Suprapubic skin (tissue), 4 donors: ENCODE measurements at places on chromosomes 6 and 20. TPM values are rescaled to one million over a fixed set of nuclear protein-coding genes. Genes with fewer than 3 reads are reported as not detected.
A peak's percentile ranks its signal among the peaks of the same experiment; 100 is the strongest.

GRCh38 chr6:52995913-52996645, 995 bp upstream of the GSTA4 start:
- peak; percentile 82 for DNase-seq

GRCh38 chr6:35754452-35755277, 17.8 kb downstream of the ARMC12 start:
- DNase-seq, result no peak

GRCh38 chr6:10719296-10719963, 3.4 kb upstream of the TMEM14C start:
- DNase-seq, result no peak

Gene RGS17
- 0.18 TPM for total RNA-seq

Gene PGC
- not detected for total RNA-seq

DNA sequence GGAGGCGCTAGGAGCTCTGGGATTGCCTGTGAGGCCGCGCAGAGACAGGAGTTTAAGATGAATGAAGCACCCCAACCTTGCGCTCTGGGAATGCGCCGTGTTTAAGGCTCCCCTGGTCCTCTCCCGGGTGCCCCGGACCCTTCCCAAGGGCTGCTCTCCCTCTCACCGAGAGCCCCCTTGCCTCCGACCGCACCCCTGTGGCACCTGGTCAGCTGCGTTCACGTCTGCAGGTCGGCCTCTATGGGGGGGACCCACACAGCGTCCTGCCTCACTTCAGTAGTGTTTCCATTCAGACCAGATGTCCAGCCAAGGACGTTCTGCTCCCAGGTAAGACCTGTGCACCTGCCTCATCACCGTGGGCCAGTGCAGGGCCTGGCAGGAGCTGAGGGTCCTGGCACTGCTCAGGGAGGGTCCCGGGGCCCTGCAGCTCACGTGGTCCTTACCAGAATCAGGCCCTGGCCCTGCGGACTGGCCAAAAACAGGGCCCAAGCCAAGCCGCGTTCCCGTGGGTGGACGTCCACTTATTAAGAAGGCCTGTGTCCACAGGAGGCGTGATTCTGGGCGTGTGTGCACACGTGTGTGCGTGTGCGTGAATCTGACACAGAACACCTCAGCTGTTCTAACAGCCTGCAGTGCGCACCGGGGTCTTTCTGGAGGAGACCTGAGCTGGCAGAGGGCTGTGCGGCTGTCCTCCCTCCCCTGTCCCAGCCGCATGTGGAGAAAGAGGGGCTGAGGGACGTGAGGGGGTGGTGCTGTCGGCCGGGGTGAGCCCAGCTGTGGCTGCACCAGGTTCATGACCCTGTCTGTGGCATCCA, 79.9 kb upstream of the BHLHE23 start:
- DNase-seq, result peak; percentile 70

GRCh38 chr6:118789419-118789818, 104.5 kb upstream of the ASF1A start:
- no peak for DNase-seq

Gene TSPO2
- not detected for total RNA-seq

GRCh38 chr20:9323622-9324021, 190.8 kb upstream of the LAMP5 start:
- no peak for DNase-seq

GRCh38 chr6:31689249-31690110, 8.6 kb upstream of the LY6G5C start:
- no peak for DNase-seq

Gene SOBP
- total RNA-seq, result 0.64 TPM

Gene KIF16B
- total RNA-seq, result 23.7 TPM

GRCh38 chr6:105859457-105859856, 226.7 kb upstream of the PRDM1 start:
- no peak for DNase-seq

- no peak for DNase-seq
Observed at GRCh38 chr6:144595266-144595665, 310.1 kb downstream of the UTRN start.

DNA sequence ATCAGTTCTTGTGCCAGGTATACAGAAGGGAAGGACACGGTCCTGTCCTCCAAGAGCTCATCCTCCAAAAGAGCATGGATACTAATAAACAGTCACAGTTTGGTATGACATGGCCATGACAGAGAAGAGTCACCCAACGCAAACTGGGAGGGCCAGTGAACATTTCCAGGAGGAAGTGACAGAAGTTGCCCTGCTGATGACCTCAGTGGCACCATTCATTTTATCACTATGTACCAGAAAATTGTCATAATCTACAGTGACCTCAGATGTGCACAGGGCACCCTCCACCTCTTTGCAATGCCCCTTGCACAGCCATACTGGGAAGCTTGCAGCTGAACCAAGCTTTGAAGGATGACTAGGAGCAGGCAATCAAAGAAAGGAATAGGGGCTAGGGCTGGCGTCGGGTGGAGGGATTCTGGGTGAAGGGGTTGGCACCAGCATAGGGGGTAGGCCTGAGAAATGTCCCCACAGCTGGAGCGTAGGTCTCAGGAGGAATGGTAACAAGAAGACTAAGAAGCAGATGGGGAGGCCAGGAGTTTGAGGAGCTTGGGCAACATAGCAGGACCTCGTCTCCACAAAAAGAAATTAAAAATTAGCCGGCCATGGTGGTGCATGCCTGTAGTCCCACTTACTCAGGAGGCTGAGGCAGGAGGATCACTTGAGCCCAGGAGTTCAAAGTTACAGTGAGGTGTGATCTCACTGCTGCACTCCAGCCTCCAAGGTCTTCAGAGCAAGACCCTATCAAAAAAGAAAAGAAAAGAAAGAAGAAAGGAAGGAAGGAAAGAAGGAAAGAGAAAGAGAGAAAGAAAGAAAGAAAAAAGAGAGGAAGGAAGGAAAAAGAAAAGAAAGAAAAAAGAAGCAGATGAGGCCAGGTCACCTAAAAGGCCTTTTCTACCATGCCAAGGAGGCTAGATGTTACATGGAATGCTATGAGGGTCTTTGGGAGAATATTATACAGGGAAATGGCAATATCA, 65.3 kb upstream of the SNX9 start:
- no peak for DNase-seq

Gene SLC25A27
- total RNA-seq, result 24.4 TPM

Gene AMD1
- total RNA-seq, result 68.4 TPM

DNA sequence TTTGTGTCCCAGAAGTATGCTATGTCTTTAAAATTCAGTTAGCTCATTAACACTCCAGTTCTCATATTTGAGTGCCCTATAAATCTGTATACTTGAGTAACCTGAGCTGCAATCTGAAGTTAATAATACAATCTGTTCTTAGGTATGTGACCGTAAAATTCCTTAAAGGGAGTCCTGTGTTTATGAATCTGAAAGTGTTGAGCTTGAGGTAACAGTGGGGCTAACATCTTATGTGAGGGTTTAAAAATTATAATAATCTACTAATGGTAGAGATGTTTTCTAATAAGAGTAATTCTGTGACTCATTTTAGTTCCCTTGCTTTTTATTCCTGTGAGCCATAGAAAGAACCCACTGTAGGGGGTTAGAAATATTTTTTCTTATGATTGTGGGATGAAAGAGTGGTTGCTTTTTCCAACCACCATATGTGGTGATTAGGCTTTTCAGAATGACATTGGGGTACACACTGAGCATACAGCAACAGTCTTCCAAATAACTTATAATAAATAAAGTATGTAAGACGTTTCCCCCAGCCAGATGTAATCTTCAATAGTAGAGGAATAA, 121.2 kb downstream of the BCKDHB start:
- no peak for DNase-seq

Gene LBP
- total RNA-seq, result not detected

DNA sequence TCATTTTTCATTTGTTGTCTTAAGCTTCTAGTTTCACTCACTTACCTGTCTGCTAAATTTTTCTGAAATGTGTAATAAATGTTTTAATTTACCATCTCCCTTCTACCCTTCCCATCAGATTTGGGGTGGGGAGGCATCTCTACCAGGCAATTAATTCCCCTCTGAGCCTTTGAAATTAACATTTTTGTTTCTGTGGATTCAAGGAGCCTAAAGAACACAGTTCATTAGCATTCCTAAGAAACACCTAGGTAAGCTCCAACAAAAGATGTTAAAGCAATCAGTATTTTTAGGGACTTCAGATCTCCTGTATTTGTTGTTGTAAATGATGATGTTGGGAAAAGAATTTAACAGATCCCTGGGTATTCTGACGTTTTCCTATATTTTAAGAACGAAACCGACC, 6.6 kb downstream of the TOP1 start:
- no peak for DNase-seq

Gene GFRAL
- total RNA-seq, result not detected

GRCh38 chr20:12577213-12577612, 431.6 kb upstream of the SPTLC3 start:
- no peak for DNase-seq

GRCh38 chr20:46901638-46902037, 7.0 kb downstream of the EYA2 start:
- DNase-seq, result no peak

Gene APCDD1L
- 0.23 TPM for total RNA-seq

Gene FAM209B
- not detected for total RNA-seq

DNA sequence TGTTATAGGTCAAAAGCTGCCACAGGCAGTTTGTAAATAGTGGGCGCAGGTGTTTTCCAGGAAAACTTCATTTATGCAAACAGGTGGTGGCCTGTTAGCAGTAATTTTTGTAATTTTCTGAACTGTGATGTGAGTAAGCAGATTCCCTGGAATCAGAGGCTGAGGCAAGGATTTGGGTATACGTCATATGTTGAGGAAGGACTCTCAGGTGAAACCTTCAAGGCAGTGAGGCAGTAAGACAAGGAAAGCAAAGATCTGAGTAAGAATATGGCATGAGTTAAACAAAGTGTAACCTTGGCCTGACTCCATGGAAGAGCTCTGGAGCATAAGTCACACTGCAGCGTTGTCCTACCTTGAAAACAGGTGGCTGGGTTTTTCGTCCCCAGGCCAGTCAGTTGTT, 291.1 kb upstream of the BTBD3 start:
- DNase-seq, result no peak

Gene MLN
- total RNA-seq, result not detected

Gene JPH2
- total RNA-seq, result 4.7 TPM

Gene RIPPLY2
- total RNA-seq, result not detected

Gene SRC
- 18.8 TPM for total RNA-seq

Gene BPI
- not detected for total RNA-seq

DNA sequence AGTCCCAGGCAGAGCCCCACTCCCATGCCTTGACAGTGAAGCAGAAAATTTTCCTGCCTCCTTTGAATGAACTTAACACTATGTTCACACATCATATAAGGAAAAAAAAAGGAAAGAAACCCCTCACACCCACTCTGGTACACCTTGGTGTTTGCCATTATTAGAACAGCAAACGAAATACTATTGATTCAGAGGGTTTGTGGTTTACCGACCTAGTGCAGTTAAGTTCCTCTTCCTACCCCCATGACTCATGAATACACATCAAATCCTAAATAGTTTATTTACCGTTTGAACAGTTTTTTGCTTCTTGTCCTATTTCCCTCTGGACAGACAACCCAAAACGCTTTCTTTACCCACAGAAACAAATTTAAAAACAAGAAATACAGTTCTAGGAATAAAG, 237.7 kb downstream of the FOXA2 start:
- DNase-seq, result no peak

DNA sequence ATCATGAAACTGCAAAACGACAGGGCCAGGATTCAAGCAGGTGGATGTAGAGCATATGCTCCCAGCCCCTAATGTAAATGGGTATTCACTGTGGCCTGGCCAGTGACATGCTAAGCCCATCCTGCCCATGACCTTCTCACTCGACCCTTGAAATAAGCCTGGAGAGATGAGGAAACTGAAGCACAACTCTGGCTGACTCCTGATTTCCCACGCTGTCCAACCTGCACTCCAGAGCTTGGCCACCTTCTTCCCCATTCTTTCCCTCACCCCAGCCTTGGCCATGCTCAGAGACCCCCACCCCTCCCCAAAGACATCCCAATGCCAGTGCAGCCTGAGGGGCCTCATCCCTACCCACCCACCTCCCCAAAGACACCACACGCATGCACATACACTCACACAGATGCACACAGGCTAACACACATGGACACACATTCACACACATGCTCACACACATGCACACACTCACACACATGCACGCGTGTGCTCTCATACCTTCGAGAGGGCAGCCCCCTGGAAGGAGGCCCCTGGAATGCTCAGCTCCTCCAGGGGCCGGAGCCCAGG, 12.4 kb downstream of the TFEB start:
- no peak for DNase-seq

Gene TMEM170B
- total RNA-seq, result 1.4 TPM

GRCh38 chr6:31978831-31979230, 3.0 kb upstream of the C4A start:
- DNase-seq, result no peak

DNA sequence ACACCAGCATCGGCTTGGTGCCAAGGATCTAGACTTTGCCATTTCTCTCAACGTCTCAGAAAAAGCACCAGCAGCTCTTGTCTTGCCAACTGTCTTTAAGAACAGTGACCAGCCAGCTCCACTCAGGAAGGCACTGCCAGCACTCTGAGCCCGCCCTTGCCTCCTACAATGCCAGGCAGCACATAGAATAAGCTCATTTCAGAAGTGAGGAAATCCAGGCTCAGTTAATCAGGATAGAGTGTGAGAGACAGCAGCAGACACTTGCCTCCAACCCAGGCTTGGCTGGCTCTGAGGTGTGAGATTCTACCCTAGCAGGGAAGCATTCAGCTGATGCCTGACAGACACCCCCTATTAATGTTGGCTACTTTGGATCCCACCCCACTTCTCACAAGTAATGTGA, 4.3 kb upstream of the SYNDIG1 start:
- no peak for DNase-seq

- DNase-seq, result no peak
Observed at GRCh38 chr6:37137201-37138090, 32.5 kb upstream of the PIM1 start.

- DNase-seq, result no peak
Observed at GRCh38 chr6:82957171-82957867, 108.3 kb downstream of the UBE3D start.

DNA sequence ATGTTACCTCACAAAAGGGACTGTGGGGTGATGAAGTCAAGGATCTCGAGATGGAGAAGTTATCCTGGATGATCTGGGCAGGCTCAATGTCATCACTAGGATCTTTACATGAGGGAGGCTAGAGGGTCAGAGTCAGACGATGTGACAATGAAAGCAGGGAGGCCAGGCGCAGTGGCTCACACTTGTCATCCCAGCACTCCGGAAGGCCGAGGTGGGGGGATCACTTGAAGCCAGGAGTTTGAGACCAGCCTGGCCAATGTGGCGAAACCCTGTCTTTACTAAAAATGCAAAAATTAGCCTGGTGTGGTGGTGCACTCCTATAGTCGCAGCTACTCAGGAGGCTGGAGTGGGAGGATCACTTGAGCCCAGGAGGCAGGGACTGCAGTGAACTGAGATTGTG, 68.8 kb downstream of the TTLL2 start:
- no peak for DNase-seq
